Stimulated activated naive CD4-positive, alpha-beta T cell (primary cell): ENCODE measurements at places on chromosomes 12 and 14.

GRCh38 chr12:71135812-71136176, 22.0 kb downstream of the TSPAN8 start:
- DNase-seq, result no peak

DNA sequence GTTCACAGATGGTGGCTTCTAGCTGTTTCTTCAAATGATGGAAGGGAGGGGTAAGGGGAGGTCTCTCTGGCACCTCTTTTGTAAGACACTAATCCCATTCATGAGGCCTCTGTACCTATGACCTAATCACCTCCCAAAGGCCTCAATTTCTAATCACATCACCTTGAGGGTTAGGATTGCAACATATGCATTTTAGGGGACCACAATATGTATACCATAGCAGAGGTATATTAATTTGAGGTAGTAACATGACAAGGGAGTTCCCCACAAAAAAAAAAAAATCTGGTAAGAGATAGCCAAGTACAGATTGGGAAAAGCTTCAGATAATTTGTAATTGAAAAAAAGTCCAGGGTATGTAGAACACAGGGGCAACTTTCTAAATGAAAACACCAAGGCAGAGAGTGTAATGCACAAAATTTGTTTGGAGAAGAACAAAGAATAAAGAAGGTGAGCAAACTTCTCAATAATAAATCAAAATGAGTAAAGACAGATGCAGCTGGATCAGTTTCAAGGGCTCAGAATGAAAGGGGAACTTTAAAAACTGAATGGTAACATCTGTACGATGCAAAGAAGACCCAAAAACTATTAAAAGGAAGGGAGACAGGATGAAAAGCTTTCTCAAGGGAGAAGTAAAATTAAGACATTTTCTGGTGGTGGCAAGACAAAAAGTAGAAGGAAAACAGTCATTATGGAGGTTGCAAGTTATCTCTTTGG, 125.5 kb upstream of the DCN start:
- no peak for DNase-seq

GRCh38 chr14:68552602-68553001, 240.3 kb downstream of the ZFP36L1 start:
- no peak for DNase-seq

DNA sequence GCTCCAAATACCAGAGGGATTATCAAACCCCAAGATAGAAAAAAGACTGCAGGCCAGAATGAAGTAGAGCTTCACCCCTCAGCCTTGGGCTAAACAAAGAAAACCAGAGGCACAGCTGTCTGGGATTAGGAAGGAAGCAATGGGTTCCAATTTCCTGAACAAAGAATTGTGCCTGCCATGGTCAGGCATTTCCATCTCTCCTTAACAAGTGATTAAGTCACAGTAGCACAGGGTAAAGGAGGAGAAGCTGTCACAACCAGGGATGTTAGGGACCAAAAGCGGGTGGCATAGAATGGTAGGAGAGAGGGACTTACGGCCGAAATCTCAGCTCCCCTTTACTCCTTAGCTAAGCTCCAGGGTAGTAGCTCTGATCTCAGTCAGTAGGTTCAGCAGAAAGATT, 33.9 kb downstream of the SPTLC2 start:
- DNase-seq, result no peak

- DNase-seq, result no peak
These were observed 394.1 kb downstream of the BCAT1 start for GRCh38 chr12:24554612-24555295.

DNA sequence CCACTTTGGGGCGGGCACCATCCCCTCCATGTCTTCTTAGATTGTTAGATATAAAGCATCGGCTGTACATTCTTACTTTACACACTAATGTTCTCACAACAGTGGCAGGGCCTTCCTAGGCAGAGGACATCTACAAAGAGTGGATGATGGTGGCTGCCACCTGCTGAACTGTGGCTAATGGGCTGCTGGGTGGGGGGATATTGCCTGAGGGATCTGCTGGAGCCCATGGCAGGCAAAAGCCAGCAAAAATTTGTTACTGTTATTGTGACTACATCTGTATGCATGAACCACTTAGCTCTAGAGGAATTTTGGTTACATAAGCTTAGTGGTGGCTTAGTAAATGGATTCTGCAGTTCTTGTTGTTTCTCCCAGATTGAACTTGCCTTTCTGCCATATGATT, 52.6 kb downstream of the DIP2B start:
- DNase-seq, result no peak

GRCh38 chr12:8698132-8698851, 501 bp downstream of the RIMKLB start:
- DNase-seq, result peak; percentile 37
